Naive B cell (primary cell): ENCODE measurements at places on chromosomes 4 and X.

- no peak for DNase-seq
These were observed 21.8 kb downstream of the RNF212 start for GRCh38 chr4:1091561-1091995.

GRCh38 chrX:118062048-118062789 lies 54.4 kb downstream of the KLHL13 start:
- DNase-seq = no peak

GRCh38 chrX:102129473-102129872 lies 4.0 kb downstream of the TCEAL2 start:
- DNase-seq = no peak

- DNase-seq = no peak
These were observed 4.6 kb upstream of the PIN4 start for GRCh38 chrX:72176981-72177380.

DNA sequence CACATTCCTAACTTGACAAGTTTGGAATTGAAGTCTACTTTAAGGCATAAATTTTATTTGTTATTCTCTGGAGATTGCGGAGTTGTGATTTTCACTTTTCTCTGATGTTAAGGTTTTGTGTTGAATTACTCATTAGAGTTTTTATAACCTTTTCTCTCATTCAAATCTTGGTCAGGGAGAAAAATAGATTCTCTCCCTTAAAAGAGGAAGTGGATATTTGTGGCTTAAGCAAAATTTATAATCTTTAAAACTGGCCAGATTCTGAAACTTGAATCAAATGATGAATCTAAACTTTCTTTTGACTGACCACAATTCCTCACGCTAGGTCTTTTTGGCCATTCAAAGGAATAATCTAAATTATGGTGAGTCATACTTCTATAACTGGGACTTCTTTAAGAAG lies 361.4 kb downstream of the TEX13C start:
- DNase-seq = no peak

DNA sequence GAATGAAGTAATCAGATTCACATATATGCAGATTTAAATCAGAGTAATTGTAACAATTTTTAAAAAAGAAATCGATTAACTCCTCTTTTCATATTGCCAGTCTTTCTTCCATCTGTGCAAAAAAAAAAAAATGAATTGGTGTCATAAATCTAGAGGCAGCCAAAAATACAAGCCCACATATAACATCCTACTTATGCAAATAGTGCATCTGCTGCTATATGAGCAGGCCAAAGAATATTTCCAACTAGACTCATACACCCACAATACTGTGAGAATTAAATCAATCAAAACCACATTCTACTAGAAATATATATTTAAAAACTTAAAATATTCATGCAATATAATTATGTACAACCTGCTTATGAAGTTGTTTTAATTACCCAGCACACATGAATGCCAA lies 298.1 kb upstream of the TRAM1L1 start:
- no peak for DNase-seq

DNA sequence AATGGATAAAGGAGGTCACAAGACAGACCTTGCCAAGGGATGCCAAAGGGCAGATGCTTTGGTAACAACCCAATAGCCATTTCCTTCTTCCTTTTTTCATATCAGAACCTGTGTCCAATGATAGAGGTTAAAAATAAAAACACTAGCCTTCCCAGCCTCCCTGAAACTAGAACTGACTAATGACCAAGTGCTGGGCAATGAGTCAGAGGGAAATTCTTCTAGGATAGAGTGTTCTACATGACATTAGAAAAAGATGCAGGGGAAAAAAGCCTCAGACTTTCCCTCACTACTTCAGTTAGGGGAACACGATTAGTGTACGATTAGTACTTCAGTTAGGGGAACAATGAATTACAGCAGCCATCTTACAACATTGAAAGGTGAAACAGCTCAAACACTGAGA lies 29.3 kb upstream of the FAM47C start:
- no peak for DNase-seq

DNA sequence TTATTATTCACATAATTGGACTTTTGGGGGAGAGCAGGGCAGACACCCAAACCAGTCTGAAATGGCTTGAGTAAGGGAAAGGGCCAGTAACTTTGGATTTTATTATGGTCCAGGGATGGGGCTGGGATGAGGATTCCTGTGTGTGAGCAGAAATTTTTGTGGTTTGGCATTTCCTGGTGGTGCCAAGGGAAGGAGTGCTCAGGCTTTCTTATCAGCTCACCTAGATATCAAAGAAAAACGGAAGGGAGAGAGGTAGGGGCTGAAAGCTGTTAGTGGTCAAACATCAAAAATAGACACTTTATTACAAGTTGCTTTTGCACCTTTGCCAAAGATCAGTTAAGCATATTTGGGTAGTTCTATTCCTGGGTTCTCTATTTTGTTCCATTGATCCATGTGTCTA lies 128.5 kb upstream of the DIPK2B start:
- DNase-seq = no peak

GRCh38 chr4:148061795-148062194 lies 329.9 kb downstream of the ARHGAP10 start:
- no peak for DNase-seq

GRCh38 chrX:13937370-13938050 lies 92.2 kb downstream of the GEMIN8 start:
- DNase-seq = no peak

- no peak for DNase-seq
These were observed 54.5 kb downstream of the LDB2 start for GRCh38 chr4:16843831-16844508.

- no peak for DNase-seq
These were observed 387.2 kb downstream of the PCDH7 start for GRCh38 chr4:31107362-31107761.

DNA sequence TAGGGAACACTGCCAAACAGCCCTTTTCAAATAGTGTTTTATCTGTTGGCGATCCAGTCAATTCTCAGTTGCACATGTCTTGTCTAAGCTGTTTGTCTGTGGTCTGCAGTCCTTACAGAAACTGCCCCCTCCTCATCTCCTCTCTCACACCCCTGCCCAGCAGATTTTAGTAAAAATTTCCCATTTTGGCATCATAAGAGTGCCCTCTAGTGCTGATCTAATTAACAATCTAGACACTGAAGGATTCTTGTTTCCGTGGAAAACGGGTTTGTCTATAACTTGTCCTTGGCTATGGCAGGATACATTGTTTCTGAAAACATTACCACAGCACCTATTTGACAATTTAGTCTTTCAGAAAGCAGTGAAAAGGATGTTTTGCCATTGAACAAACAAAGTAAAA lies 227.2 kb upstream of the MBNL3 start:
- no peak for DNase-seq

DNA sequence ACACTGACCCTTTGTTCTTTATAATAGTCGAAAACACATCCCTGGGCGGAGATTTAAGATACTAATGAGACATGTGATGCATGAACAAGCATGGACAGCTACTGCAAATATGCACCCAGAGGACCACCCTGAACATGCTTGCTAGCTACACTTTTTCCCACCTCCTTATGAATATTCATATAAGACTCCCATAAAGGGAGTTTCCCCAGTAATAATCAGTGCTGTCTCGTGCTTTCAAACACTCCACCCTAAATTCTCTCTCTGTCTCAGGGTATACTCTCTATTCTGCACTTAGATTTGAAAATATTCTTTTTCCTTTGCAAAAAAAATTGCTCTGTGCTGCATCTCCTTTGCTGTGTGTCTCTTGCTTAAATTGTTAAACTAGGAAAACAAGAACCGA lies 64.4 kb upstream of the CT45A1 start:
- no peak for DNase-seq

GRCh38 chr4:144721994-144722393 lies 76.0 kb downstream of the HHIP start:
- DNase-seq = no peak

GRCh38 chrX:17735406-17735805 lies 1.9 kb upstream of the SCML1 start:
- DNase-seq = no peak

DNA sequence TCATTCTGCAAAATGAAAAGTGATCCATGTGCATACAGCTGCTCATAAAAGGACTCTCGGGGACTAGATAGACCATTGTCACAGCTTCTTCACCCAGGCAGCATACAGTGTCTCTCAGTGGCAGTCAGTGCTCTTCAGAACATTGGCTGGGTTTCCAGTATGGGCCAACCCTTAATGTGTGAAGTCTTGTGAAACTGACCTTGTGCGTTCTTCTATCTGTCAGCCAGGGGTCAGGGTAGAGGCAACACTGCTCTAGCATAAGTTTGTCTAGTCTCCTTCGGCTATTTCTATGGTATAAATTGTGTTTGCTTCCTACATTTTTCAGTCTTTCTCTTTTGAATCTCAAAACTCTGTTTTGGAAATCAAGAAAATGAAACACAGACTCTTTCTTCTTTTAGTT lies 37.0 kb upstream of the SMIM31 start:
- DNase-seq = no peak

DNA sequence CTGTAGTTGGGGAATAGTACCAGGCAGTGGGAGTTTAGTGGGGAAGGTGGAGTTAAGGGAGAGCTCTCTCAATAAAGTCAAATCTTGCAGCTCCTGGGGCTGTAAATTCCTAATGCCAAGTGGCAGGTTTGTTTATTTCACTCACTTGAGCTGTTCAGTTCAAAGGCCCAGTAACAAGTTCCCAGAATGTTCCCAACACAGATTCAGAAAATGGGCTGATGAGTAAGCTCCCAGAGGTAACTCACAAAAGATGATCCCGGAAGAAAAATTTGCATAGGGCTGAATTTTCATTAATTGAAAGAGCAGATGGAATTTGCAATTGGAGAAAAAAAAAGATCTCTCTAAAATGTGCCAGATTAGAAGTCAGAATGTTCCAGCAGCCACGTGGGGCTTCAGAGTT lies 286.2 kb downstream of the EVC2 start:
- DNase-seq = no peak

- no peak for DNase-seq
These were observed 309.9 kb upstream of the PPP1R2C start for GRCh38 chrX:43087830-43088229.

GRCh38 chr4:107546638-107547037 lies 173.4 kb downstream of the PAPSS1 start:
- DNase-seq = no peak

GRCh38 chrX:45070116-45071007 lies 130.3 kb downstream of the DIPK2B start:
- peak; percentile 19 for DNase-seq

GRCh38 chr4:170990989-170991589 lies 822.1 kb upstream of the GALNTL6 start:
- DNase-seq = no peak

GRCh38 chr4:160811956-160812355 lies 1351.8 kb downstream of the FSTL5 start:
- no peak for DNase-seq

DNA sequence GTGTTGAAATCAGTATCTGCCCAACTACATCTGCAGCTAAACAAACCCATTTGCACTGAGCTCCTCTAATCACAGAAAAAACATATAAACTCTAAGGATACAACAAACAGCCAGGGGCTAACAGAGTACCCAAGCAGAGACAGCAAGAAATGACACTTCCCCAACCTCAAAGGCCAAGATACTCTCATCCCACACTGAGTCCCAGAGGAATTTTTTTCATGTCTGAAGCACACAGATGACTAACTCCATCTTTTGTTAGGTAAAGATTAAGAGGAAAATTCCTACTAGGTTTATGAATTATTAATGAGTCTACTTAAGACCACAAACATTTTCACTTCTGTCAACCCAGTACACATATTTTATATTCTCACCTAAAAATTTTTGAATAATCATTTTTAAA lies 31.6 kb downstream of the SEPSECS start:
- DNase-seq = no peak

GRCh38 chr4:4418676-4419390 lies 31.9 kb downstream of the NSG1 start:
- DNase-seq = no peak

GRCh38 chrX:94854251-94854650 lies 1180.2 kb downstream of the FAM133A start:
- no peak for DNase-seq

DNA sequence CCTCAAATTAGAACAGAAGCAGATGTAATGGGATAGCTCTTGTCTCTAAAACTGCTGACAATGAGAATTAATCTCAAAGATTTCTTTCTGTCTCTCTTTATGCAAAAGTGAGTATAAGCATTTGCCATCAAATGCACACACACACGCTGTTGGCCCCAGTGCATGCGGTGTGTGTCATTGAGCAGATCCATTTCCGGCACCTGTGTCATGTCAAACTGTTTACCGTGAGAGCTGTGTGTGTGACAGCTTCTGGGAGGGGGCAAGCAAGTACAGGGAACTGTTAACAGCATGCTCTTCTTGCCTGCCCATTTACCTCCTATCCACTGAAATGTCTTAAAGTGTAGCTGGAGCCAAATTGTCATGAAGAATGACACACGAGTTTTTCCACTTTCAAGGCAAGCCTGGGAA lies 297.9 kb upstream of the FAT4 start:
- no peak for DNase-seq

DNA sequence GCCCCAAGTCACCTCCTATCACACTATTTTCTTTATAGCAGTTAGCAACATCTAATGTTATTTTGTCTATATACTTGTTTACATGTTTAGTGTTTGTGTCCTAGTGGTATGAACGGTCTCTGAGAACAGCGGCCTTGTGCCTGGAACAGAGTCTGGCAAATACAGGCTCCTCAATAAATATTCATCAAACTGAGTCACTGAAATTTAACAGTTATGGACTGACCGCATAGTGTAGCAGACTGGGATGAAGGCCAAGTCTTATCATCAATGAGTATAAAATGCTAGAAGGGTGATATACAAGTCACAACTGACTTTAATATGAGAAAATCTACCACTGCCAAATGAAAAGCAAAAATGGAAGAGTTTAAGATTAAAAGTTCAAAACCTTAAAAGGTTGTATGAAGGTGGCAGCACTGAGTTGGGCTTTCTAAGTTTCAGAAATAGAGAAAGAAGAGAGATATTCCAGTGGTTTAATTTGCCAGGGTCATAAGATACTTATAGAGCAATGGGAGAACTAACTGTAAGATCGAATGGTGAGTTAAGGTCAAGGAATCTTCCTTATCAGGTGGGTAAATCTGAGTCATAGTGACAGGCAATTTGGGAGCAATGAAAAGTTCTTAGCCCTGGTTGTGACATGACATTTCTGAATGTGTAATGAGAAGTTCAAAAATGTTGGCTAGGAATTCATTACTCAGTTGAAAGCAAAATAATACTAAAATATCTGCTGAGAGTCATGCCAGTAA lies 34.9 kb downstream of the ELOVL6 start:
- DNase-seq = no peak

DNA sequence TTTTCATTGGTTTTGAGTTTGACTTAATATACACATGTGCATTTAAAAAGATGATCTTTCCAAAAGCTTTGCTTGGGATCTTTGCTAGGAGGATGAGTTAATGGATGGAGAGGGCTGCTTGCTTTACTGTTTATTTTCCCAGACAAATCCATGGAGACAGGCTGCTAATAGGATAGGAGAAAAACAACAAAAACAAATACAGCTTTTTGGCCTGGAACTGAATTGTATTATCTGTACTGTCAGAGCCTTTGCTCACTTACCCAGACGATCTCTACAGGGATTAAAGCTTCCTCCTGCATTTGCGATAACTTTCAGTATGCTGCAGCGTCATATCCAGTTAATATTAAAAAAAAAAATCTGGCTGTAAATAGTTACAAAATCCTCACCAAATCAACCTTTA lies 190.8 kb upstream of the NUDT6 start:
- no peak for DNase-seq
